ENCODE measurements at places on chromosomes 3 and 15. TPM values are rescaled to one million over a fixed set of nuclear protein-coding genes. Genes with fewer than 3 reads are reported as not detected.

MESP2 gene
- not detected for total RNA-seq

DNA sequence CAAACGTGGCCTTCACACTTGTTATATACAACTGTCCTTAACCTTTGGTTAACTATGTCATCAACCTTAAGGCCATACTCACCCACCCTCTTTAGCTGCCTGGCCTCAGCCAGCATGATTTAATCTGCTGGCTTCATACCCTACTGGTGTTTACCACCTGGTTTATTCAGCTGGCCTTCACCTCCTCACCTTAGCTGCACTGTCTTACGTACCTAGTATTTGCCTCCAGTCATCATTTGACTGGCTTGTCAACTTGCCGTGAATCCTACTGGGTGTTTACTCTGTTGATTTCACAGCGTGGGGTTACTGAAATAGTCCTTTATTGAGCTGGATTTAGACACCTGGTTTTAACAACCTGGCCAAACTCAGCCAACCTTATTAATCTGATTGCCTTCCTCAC lies 102.8 kb downstream of the IL12A start:
- DNase-seq = no peak

CELSR3 gene
- 2.5 TPM for total RNA-seq

DNA sequence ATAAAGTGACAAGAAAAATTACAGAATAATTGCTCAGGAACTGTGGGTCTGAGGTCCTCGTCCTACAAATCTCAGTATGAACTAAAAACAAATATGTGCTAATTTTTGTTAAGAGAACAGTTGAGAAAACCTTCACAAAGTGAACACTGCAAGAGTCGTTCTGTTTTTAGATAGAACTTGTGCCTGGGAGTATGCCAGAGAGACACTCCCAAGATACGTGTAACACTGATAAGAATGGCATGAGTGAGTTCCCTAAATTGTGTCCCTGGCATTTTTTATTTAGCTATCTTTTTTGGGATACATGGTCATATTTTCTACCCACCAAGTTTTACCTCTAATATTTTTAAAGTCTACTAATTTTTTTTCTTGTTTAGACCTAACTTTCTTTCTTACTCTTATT lies 860.0 kb upstream of the NR2F2 start:
- no peak for DNase-seq

- no peak for DNase-seq
These were observed 16.0 kb upstream of the MBNL1 start for GRCh38 chr3:152252755-152253154.

HTR3E gene
- not detected for total RNA-seq

DNA sequence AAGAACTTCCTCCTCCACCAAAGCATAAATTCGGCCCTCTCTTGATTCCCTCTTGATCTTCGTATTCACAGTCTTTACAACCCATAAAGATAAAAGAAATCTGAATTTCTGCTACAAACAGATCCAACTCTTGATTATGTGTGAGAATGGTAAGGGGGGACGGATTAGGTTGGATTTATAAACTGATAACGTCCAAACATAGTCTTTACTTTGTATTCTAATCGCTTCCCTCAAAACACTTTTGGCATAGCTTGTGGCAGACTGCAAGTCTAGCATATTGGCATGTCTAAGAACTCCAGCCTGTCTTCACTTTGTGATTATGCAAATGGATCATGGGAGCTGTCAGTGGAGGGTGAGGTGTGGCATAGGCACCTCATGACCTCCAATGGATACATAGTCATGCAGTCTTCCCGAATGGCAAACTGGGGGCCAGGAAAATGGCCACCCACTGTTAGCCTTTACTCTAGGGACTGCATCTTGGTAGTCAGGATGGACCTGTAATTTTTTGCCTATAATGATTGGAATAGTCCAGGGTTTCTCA lies 24.3 kb upstream of the GPR171 start:
- no peak for DNase-seq

DNA sequence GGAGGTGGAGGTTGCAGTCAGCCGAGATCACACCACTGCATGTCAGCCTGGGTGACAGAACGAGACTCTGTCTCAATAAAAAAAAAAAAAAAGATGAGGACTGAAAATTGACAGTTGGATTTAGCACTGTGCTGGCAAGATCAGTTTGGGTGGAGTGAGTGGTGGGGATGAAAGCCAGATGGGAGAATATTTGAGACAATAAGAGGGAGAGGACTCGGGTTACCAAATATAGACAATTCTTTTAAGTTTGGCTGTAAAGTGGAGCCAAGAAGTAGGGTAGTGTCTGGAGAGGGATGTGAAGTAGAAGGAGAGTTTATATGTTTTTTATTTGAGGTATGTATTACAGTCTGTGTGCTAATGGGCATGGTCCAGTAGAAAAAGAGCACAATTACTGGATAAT lies 20.4 kb downstream of the TMOD3 start:
- DNase-seq = no peak

- no peak for DNase-seq
These were observed 526.5 kb upstream of the PROK2 start for GRCh38 chr3:72311425-72311824.

SLC28A1 gene
- not detected for total RNA-seq

DNA sequence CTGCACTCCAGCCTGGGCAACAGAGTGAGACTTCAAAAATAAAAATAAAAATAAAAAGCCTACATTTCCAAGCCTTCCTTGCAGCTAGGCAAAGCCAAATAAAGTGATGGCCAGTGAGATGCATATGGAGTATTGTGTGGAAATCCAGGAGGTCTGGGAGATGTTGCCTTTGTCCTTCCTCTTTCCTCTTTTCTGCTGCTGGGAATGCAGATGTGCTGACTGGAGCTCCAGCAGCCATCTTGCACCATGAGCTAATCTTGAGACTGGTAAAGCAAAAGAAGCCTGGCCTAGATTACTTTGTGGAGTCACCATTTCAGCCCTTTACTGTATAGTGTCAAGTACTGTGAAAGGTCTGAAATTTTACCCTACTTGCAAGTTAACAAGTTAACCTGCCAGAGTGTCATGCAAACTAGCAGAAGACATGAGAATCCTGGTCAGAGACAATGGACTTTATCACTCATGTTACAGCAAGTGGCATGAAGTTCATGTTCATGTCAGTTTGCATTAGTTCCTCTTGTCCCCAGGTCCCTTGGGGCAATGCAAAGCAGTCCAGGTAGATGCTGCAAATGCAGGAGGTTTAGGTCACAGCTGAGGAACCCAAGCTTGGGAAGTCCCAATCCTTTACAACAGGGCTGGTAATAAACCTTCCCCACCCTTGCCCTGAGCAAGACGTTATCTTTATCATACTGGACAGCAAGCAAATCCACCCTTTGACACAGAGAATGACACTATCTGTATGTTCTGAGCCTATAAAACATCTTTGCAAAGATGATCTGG lies 103.1 kb downstream of the TLE3 start:
- peak; percentile 77 for DNase-seq

DNA sequence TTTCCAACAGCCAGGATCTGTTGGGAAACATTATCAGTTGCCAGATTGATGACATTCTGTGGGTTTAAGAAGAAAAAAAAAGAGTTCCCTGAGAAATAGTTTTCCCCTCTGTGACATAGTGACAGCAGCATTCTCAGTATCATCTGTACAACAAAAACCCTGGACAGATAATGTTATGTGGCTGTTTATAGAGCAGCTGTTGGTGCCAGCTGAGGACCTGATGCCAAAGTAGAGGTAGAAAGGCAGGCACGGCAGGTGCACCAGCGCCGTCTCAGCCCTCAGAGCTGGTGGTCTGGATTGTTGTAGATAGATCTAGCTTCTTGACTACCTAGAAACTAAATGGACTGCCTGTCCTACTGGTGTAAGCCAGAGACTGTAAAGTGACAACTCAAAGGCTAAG lies 56.2 kb upstream of the FILIP1L start:
- DNase-seq = no peak

NBEAL2 gene
- 65.2 TPM for total RNA-seq

DNA sequence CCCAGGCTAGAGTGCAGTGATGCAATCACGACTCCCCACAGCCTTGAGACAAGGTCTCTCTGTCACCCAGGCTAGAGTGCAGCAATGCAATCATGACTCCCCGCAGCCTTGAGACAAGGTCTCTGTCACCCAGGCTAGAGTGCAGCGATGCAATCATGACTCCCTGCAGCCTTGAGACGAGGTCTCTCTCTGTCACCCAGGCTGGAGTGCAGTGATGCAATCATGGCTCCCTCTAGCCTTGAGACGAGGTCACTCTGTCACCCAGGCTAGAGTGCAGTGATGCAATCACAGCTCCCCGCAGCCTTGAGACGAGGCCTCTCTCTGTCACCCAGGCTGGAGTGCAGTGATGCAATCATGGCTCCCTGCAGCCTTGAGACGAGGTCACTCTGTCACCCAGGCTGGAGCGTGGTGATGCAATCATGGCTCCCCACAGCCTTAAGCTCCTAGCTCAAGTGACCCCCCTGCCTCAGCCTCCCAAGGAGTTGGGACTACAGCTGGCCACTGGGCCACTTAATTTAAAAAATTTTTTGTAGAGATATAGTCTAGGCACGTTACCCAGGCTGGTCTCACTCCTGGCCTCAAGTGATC lies 26.1 kb downstream of the TFRC start:
- no peak for DNase-seq

- peak; percentile 80 for DNase-seq
These were observed 16.1 kb downstream of the CD276 start for GRCh38 chr15:73700041-73700842.

All from B cell (primary cell).